ENCODE measurements at places on chromosomes 1 and 21.

GRCh38 chr1:217542136-217542777 lies 88.6 kb downstream of the GPATCH2 start:
- no peak for DNase-seq

DNA sequence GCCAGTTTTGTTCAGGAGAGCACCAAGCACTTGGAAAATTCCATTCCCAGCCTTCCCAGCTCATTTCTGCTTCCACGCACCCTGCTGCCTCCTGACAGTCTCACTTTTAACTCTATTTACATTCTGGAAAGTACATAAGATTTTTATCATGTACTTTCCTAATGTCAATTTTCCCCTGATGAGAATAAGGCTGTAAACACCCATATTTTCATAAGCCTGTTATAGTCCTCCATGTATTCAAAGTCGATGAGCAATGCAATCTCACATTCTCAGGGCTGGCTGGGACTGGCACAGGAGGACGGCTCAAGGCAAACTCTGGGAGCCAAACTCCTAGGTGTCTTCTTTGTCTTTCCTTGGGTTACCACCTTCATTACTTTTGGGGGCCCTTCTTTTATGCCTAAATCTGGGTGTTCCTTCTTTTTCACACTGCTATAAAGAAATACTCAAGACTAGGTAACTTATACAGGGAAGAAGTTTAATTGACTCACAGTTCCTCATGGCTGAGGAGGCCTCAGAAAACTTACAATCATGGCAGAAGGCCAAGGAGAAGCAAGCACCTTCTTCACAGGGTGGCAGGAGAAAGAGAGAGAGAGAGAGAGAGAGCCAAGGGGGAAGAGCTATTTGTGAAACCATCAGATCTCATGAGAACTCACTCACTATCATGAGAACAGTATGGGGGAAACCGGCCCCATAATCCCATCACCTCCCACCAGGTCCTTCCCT lies 94.6 kb downstream of the IGSF21 start:
- no peak for DNase-seq

DNA sequence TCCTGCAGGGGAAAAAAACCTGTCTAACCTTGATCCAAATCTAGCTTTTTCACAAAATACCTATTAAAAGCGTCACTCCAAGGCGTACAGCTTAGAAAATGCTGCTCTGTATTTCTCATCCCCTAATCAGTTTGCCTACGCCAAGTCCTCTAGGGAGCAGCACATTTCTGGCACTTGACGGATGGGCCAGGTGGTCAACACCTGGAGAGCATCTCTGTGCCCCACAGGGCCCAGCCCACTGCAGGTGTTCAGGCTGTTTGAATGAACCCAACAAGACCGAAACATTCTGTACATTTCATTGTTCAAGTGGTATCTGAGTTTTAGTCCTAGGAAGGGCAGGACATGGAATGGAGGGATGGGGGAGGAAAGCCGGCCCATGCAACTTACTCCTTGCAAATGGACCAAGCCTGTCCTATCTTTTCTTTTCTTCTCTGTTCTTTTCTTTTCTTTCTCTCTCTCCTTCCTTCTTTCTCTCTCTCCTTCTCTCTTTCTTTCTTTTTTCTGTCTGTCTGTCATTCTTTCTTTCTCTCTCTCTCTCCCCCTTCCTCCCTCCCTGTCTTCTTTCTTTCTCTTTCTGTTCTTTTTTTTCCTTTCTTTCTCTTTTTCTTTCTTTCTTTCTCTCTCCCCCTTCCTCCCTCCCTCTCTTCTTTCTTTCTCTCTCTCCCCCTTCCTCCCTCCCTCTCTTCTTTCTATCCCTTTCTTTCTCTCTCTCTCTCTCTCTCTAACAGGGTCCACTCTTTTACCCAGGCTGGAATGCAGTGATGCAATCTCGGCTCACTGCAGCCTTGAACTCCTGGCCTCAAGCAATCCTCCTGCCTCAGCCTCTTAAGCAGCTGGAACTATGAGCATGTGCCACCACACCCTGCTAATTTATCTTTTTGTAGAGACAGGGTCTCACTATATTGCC lies 29.1 kb downstream of the IGFN1 start:
- no peak for DNase-seq

DNA sequence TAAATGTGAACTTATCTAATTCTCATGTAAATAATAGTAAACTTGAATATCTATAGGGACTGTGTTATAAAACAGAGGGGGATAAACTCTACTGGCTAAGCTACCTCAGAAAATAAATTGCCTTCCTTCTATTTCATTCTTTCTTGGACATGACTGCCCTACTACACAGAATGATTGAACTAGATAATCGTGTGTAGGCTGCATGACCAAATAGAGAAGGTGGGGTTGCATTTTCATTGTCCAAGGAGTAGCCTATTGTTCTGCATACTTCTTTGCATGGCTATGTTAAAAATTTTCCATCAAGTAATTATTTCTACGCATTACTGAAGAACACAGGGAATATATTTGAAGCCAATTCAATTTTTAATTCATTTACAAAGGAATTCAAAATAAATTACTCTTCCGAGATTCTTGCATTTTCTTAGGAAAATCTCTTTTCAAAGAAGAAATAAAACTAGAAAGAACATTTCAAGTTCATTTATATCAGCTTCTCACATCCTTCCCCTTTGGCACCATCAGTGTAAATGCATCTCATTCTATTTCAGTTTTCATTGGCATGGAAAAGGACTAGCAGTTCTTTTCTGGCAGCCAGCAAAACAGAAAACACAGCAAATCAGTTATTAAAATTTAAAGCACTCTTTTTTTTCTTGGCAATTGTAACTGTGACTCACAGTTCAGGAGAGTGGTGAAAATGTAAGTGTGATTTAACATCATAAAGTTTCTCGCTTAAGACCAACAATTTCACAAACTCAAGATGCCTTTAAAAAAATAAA lies 714.7 kb downstream of the NCAM2 start:
- DNase-seq = no peak

DNA sequence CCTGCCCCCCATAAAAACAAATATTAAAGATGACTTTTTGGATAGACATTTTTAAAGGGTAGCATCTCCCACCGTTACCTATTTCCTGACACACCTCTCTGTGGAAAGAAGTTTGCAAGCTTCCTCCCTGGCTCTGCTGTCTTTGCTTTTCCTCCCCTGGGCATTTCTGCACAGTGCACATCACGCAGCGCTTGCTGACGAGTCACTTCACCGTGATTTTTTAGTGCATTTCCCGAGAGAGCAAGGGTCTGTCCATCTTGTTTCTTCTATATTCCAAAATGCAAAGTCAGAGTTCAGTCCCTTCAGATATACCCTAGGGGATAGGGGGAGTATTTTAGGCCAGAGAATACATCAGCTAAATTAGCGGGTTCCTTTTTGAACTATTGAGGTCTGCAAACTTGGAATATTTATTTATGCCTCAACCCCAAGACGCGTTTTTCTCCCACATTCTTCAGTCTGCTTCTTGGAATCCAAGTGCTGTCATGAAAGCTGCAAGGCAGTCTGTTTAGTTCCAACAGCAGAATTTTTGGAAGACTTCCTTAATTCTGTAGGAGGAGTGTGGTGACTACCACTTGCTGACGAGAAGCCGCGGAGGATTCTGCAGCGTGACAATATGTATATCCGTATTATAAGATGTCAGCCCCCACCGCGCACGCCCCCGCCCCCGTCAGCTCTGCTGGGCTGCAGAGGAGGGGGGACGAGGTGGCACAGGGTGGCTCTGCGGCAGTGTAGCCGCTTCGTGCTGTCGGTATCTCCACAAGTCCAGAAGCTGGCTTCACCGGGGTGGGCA lies 22.4 kb downstream of the SMYD2 start:
- no peak for DNase-seq

DNA sequence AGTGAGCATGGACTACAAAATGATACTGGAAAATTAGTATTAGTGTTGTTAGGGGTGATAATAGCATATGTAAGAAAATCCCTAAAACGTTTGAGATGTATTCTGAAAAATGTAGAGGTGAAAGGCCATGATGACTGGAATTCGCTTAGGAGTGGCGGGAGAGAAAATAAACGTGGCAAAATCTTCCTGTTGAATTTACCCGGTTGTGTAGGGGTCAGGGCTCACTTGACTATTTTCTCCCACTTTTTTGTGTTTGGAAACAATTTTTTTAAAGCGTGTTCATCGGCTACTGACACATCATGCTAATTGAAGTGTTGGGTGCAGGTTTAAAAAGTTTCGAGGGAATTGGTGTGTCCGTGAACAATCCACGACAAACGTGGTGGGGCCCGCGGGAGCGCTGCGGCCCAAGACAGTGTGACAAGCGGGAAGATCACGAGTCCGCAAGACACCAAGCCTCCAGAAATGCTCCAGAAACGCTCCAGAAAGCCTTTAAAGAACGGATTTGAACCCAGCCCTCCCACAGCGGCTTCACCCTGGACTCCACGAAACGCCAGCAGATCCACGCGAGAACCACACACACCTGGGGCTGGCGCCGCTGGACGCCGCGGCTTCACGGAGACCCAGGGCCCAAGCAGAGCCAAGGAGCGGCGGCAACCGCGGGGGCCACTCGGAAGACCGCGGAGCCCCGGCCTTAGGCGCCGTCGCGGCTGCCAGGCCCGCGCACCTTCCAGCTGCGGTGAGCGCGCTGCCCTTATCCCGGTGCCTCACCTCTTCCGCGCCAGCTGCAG lies 573 bp downstream of the PSMG1 start:
- no peak for DNase-seq

- DNase-seq = no peak
These were observed 92.5 kb downstream of the SLC25A24 start for GRCh38 chr1:108107658-108108057.

GRCh38 chr1:22258698-22259097 lies 115.8 kb upstream of the WNT4 start:
- no peak for DNase-seq

- DNase-seq = peak; percentile 37
These were observed 60.2 kb upstream of the CFAP126 start for GRCh38 chr1:161427733-161428516.

DNA sequence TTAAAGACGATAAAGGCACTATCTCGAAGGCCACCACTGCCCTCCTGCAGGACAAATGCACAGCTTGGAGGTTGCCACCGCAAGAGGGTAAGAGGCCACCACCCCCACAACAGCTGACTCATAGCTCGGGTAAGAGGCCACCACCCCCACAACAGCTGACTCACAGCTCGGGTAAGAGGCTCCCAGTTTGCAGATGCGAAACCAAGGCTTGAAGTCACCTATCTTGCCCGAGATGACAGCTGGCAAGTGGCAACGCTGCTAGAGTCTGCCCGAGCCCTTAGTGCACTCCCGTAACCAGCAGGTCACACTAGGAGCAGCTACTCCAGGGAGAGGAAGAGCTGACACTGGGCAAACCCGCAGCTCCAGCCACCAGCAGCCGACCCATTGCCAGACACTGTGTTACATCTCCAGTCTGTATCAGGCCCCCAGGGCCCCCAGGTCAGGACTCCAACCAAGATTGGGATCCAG lies 17.1 kb upstream of the SPSB1 start:
- no peak for DNase-seq

- DNase-seq = no peak
These were observed 20.4 kb downstream of the TOMM20 start for GRCh38 chr1:235108185-235108593.

DNA sequence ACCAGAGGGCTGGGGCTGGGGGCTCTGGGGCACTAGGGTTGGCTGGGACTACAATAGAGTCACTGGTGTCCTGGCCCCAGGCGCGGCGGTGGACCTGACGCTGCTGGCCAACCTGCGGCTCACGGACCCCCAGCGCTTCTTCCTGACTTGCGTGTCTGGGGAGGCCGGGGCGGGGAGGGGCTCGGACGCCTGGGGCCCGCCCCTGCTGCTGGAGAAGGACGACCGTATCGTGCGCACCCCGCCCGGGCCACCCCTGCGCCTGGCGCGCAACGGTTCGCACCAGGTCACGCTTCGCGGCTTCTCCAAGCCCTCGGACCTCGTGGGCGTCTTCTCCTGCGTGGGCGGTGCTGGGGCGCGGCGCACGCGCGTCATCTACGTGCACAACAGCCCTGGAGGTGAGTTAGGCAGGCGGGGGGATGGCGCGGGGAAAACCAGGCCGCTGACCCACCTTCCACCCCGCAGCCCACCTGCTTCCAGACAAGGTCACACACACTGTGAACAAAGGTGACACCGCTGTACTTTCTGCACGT lies 4.1 kb downstream of the TIE1 start:
- no peak for DNase-seq

- DNase-seq = no peak
These were observed 43.3 kb downstream of the ZBTB17 start for GRCh38 chr1:15932612-15933011.

GRCh38 chr1:2314803-2315673 lies 76.3 kb downstream of the MORN1 start:
- DNase-seq = no peak

DNA sequence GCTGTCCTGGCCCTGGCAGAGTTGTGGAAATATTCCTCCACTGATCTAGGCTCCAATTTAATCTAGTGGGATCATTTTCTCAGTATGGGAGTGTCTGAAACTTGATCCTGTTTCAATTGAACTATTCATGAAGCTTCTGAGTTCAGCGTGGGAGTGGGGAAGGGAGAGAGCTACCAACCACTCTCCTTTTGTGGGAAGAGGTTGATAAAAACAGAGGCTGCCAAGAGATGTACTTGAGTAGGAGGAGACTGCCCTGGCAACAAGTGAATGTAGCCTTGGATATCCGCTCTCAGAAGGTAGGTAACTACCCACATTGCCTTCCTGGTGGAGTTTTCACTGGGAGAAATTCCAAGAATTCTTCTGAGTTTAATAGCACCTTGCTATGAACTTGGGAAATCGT lies at the start of gene CTXND2:
TSS of gene CTXND2 (plus strand) at position 119 of the 400 bp plus-strand sequence. CDS start 25,179 bp downstream, outside the sequence.
- no peak for DNase-seq

DNA sequence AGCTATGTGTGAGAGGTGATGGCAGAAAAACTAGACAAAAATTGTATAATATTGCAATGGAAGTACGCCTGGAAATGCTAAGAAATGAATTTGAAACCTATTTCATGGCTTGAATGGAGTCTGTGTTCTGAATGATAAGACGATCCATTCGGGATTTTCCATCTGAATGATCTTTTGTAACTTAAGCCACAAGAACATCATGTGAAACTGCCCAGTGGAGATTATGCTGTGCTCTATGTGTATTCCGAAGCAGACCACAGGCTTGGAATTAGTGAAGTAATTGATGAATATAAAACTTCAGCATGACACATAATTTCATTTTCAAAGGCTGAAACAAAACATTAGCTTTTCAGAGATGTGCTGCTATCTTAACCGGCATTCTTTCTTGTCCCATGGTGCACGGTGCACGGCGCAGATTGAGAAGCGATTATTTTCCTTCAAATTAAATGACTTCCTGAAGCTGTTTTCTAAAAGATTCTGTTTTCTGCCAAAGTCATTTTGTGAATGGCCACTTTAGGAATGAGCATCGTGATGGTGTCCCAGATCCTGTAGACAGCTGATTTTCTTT lies 652.9 kb downstream of the PLA2G4A start:
- no peak for DNase-seq

DNA sequence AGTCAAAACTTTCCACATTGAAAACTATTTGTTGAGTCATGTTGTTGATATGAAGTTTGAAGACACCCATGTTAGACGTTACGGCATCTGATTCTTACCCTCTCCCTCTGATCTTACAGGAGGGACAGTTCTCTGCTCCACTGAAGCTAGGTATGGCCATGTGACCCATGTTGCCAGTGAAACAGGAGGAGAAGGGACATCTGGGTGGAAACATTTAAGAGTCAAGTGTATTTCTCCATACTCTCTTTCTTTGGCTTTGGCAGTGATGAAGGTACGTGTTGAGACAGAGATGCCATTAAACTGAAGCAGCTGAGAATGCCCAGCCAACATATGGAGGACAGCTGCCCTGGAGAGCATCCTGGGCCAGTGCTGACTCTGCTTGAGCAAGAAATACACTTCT lies 198.4 kb upstream of the PTGFR start:
- no peak for DNase-seq

- DNase-seq = no peak
These were observed 401.1 kb upstream of the CHRM3 start for GRCh38 chr1:238985312-238985711.

- no peak for DNase-seq
These were observed 626 bp downstream of the DYRK3 start for GRCh38 chr1:206635978-206636345.

GRCh38 chr1:147337040-147337630 lies 94.7 kb downstream of the CHD1L start:
- DNase-seq = peak; percentile 43
